ENCODE measurements at places on chromosomes 5 and 9. TPM values are rescaled to one million over a fixed set of nuclear protein-coding genes. Genes with fewer than 3 reads are reported as not detected.

Gene CDH10
- total RNA-seq = not detected

Gene RANBP6
- total RNA-seq = 23.6 TPM

Gene AQP3
- total RNA-seq = 3.8 TPM

Gene EIF4EBP3
- not detected for total RNA-seq

Gene NR2F1-AS1
- total RNA-seq = 3.0 TPM

Gene CNTNAP3B
- total RNA-seq = 1.9 TPM

Gene HTR1A
- total RNA-seq = 4.7 TPM

Gene CDH18
- 0.66 TPM for total RNA-seq

Gene CIZ1
- total RNA-seq = 61.4 TPM

DNA sequence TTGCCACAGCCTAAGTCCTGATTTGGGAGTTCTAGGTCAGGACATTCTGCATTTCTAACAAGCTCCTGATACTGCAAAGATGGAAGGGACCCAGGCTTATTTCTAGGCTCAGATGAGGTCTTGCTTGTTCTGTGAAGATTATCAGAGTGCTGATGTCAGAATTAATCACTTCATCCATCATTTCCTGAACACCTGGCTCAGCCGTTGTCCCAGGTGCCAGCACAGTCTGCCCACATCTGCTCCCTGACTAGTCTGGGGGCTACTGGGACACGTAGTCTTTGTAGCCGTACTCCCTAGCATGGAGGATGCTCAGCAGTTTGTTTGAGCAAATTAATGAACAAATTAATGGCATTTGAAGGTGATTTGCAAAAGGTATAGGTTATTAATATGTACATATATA lies 17.9 kb upstream of the SPINK4 start:
- DNase-seq = no peak

GRCh38 chr5:180070756-180071530 lies 616 bp downstream of the RNF130 start:
- DNase-seq = peak; percentile 56

- DNase-seq = no peak
These were observed 423.2 kb upstream of the RORB start for GRCh38 chr9:74073897-74074296.

DNA sequence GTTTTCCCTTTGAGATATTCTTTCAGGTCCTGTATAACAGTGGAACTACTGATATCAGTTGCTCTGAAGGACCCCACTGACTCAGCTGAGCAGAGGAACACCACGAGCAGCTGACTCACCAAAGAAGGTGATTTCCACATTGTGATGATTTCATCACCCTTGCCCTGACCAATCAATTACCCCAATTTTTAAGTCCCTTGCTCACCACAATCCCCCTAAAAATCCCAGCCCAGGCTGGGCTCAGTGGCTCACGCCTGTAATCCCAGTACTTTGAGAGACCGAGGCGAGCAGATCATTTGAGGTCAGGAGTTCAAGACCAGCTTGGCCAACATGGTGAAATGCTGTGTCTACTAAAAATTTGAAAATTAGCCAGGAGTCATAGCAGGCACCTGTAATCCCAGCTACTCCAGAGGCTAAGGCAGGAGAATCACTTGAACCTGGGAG lies 125.3 kb upstream of the ABCA1 start:
- no peak for DNase-seq

DNA sequence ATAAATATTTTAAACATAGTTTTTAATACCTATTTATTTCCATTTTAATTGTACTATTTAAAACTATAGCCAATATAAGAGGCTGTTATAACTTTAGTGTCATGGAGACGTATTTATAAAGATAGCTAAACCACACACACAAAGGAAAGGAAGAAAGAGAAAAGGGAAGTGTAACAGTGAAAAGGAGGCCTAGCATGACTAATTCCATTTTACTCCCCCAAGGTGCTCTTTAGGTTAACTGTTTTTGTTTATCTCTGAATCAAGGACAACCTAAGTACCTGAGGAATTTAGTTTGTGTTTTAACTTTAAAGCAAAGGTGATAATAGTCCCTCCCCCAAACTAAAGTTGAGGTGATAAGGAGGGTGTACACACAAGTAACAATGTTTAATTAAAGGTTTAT lies 1188.9 kb upstream of the C9orf72 start:
- no peak for DNase-seq

DNA sequence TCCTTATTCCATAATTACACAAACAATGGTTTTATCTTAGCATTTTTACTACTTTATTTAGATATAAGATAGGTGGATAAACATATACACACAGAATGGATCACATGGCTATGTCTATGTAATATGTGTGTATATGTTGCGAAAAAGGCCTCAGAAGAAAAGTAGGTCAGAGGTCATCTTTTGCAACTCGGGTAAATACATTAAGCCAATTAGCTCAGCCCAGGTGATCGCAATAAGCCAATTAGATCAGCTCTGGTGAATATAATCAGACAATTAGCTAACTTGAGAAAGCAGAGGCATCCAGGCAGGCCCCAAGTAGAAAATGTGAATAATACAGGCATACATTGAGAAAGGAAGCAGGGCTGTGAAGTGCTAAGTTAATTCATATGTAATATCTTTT lies 24.3 kb downstream of the SLCO4C1 start:
- no peak for DNase-seq

- no peak for DNase-seq
These were observed 65.6 kb upstream of the SEMA6A start for GRCh38 chr5:116640236-116640635.

DNA sequence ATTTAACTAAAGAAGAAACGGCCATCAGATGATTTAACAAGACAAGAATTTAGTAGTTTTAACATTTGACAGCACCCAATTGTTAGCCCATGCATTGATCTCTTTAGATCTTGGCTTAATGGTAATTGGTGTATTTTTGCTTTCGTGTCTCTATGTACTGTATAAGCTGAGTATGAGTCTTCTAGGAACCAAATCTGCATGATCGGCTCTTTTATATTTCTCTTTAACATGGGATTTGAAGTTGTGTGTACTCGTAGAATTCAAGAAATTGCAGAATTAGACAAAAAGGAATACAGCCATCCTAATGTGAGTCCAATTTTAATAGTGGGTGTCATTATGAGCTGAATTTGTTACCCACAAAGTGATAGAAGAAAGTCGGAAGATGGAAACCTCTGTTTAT lies 438.9 kb upstream of the WWC1 start:
- DNase-seq = no peak

DNA sequence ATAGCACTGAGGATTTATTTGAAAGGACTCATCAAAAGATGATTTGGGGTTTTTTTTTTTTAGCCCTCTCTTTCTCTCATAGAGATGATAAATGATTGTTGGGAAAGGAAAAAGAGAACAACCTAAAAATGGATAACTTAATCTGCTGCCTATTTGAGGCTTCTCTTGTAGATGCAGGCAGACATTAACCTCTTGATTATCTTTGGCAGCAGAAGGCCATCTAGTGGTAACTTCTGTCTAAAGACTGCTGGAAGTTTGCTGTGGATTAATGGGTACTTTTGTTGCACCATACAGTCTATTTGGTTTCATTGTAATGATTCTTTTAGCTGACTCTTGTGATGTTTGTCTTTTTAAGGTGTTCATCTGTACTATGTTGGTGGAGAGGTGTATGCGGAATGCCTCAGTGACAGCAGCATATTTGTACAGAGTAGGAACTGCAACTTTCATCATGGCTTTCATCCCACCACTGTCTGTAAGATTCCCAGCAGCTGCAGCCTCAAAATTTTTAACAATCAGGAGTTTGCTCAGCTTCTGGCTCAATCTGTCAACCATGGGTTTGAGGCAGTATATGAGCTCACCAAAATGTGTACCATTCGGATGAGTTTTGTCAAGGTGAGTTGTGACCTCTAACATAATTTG lies 18.8 kb downstream of the SMIM32 start:
- peak; percentile 67 for DNase-seq

DNA sequence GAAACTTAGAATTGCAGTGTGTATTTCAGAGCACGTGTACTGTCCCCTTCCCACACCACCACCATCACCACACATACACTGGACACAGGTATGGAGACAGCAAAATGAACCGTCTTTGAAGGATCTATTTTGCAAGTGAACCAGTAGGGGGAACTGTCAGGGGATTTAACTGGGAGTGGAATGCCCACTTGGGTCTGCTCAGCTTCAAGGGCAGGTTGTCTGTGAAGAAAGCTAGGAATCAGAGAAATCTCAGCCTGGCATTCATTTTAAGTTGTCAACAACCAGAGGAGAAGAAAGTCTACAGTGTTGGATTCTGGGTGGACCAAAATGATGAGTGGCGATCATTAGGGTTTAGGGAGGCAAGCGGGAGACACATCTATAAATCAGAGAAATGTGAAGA lies 147.0 kb downstream of the DCP2 start:
- peak; percentile 69 for DNase-seq

DNA sequence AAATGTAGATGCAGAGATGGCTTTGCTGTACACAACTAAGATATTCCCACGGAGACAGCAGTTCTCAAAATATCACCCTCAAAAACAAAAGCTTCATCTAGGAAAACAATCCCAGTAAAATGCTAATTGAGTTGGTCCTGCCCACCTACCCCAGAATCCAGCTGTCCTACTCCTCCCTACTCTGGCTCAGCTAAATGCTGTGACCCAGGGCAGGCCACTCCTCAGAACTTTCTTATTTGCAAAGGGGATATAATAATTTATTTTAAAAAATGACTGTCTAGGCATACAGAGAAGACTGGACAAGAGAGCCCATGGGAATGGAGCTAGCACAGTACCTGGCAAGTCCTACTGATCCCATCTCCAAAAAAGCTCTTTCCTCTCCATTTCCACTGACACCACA lies 162.3 kb downstream of the CRB2 start:
- DNase-seq = no peak

GRCh38 chr5:67405755-67406154 lies 209.2 kb upstream of the CD180 start:
- DNase-seq = no peak

DNA sequence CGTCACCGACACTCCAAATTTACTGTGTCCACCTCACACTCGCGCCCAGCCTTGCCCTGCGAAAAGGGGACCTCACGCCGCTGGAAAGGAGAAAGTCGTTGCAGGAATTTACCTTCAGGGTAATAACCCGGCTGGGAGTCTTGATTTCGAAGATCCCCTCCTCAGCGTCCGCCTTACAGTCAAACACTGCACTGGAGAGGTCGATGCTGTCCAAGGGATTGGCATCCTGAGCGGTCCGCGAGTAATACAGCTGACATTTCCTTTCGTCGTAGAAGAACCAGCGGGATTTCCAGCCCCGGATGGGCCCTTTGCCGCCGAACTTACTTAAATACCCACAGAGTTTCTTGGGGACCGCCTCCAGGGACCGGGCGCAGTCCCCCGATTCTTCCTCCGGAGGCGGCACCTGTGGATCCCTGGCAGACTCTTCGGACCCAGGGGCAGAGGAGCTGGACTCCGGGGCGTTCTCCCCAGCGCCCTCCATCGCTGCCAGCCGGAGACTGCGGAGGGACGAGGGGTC lies 330 bp downstream of the TBC1D2 start:
- DNase-seq = peak; percentile 87

- DNase-seq = peak; percentile 14
These were observed 316.8 kb downstream of the BRINP1 start for GRCh38 chr9:119052339-119053030.

DNA sequence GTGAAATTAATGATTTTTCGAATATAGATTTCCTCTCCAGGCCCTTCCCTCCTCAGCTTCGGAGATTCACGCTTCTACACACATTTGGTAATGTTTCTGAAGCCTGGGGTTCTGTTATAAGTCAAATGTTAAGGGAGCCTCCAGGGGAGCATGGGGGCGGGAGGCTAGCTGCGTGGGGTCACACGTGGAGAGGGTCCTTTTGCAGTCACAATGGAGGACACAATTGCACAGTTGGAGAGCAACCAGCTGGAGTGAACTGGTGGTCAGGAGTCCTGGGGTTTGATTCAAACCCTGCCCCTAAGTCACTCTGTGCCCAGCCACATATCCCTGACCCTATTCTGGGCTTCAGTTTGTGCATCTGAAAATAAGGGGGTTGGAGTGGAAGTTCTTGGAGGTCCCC lies 481.4 kb downstream of the CDK5RAP2 start:
- no peak for DNase-seq

DNA sequence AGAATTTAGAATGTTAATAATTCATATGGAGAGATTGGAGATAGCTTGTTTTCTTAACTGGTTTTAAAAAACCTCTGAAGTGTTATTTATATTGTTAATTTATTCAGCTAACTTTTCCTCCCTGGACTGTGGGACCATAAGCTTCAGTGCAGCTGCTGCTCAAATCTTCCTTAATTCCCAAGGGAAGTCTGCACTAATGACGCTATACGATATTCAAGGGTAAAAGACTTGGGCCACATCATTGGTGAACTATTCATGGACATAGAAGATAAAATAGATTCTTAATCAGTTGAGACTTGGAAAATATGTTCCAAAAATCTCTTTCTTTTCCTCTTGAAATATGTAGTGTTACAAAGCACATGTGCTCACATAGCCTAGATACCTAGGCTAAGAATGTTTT lies 31.1 kb upstream of the GAS1 start:
- no peak for DNase-seq

GRCh38 chr9:68847765-68848164 lies 142.7 kb downstream of the PIP5K1B start:
- no peak for DNase-seq

DNA sequence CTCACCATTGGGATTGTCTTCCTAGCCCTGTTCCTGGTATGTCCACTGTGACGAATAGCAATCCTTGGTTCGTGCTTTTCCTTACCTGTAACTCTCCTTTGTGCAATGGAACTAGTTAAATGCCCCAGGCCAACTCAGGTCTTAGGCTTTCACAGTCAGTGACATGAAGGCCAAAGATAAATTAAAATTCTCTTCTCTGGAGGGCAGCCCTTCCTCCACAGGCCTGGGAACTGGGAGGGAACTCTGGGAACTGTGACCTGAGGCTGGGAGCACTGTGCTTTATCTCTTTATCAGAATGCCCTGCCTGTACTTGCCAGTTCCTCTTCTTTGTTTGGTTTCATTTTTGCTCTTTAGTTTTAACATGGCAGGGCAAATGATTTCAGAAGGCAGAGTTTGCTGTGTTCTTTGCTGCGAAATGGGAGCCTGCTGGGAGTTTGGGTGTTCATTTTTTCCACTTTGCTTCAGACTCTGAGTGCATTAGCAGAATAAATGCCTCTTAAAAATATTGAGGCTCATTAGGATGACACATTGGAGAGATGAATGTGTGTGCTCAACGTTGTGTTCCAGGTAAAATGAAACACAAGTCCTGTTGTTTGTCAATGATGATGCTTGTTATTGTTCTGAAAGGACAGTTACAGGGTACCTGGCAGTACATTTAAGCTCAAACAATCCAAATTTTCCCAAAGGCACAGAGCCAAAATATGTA lies 118.1 kb downstream of the NUDT12 start:
- no peak for DNase-seq
